GF-D8 (cell line): ENCODE measurements at places on chromosomes 16 and 17.

DNA sequence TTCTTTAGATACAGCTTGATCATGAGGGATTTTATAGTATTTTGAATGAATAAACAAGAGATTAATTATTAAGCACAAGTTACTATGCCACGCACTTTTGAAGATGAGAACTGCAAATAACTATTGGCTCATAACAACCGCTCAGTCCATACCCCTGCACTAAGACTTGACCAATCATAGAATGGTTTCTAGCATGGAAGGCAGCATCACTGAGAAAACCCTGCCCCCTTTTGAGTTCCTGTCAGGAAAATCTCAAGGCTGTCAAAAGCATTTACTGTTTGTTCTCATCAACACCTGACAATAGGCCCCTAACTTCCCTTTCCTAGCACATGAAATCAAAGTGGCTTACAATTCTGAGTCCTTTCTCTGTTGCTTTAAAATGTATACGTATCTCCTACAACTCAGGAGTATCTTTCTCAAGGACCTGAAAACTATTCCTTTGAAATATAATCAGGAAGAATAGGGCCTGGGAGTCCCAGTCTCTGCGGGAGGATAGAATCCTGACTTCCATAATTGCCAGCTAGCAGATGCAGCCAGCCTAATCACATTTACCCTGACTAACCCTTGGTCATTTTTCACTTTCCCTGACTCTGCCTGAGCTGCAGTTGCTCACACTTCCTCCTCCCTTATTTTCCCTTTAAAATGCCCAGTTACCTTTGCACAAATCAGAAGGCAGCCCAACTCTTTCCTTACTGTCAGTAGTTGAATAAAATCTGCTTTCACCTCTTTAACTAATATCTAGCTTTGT lies 9.1 kb upstream of the MMD start:
- DNase-seq: no peak

GRCh38 chr16:495127-495748 lies 32.3 kb upstream of the CAPN15 start:
- no peak for DNase-seq

GRCh38 chr17:72945473-72945872 lies 147.0 kb downstream of the SLC39A11 start:
- DNase-seq: no peak

DNA sequence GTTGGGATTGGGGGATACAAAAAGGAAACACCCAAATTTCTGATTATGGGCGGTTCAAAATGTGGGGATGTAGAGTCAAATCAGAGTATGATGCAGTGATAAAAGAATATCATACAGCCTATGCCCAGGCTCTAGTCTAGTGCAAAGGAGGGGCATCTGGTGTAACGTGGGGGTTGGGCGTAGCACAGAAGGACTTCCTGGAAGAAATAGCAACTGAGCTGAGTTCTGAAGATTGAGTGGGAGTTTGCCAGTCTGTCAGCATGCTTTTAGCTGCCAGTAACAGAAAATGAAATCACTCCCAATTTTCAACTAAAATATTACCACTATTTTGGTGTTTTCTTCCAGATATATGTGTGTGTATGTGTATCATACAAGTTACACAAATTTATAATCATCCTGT lies 196.9 kb downstream of the SPECC1 start:
- DNase-seq: no peak

DNA sequence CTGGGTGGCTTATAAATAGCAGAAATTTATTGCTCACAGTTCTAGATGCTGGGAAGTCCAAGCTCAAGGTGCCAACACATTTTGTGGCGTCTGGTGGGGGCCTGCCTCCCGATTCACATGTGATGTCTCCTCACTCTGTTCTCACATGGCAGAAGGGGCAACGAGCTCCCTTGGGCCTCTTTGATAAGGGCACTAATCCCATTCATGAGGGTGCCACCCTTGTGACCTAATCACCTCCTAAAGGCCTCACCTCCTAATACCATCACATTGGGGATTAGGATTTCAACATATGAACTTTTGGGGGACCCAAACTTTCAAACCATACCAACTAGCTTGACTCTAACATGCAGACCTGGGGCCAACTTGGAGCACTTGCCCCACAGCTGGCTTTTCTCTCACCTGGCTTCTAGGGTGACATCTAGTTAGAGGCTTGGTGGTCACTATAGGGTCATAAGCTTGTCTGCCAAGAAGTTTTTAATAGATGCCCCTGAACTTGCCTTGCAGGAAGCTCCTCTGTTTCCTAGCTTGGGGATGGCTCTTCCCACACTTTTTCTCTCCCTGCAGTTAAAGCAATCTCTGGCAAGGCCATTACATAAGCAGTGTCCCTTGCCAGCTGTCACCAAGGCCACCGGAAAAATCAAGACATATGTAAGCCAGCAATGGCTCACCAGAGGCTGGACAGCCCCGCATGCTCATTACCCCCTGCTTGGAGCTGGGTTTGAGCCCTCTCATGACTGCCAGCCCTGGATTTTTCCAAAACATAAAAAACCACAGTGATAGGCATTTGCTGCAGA lies 8.4 kb upstream of the MED9 start:
- DNase-seq: no peak

DNA sequence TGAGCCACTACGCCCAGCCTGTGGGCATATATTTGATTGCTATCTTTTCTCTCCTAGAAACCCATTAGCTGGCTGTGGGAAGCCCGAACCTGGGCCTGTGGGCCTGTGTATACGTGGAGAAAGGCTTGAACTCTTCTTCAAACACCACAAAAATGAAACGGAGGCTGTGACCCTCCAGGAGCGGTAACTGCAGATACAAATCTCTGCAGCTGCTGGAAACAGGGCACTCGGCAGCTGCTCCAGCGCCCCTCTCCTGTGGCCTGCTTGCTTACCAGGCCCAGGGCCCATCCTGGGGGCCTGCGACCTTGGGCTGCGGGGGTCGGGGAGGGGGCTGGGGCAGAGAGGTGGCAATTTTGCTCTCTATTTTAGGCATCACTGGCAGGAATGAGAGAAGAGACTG lies 28.0 kb upstream of the MTSS2 start:
- DNase-seq: no peak

DNA sequence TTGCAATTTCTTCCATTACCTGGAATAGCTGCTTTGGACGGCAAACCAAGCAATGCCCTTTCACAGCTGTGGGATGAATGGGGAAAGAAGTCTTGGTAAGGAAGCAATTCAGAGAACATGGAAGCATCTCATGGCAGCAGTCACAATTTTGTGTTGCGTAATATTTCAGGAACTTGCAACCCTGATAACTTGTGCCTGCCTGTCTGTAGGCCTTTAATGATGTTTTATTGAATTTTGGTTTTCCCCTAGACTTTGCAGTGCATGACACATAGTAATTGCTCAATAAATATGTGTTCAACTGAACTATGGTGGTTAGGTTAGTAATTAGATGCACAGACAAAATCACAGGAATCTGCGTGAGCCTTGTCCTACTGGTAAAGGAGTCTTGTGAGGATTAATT lies 439.5 kb downstream of the WWOX start:
- DNase-seq: no peak

- no peak for DNase-seq
Observed at GRCh38 chr16:6967796-6968320, 364.8 kb upstream of the RBFOX1 start.

DNA sequence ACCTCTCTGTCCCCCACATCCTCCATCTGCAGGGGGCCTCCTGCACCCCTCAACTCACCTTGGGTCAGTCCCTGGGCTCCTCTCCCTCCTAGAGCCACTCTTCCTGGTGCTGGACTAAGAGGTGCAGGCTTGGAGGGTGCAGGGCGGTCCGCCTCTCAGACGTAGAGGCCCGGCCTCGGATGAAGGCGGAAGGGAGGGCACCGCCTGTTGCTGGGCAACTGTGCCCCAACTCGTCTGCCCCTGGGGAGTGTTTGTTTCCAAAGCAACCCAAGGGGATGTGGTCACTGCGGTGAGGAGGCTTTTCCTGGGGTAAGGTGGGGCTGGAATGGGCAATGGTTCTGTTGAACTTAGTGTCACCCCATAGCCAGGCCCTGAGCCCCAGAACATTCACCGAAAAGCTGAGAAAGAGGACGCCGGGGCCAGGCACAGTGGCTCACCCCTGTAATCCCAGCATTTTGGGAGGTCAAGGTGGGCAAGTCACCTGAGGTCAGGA lies at the start of gene C16orf54:
TSS of gene C16orf54 (minus strand) at position 138 of the 493 bp plus-strand sequence. CDS start 1,039 bp downstream, outside the sequence.
- DNase-seq: peak; percentile 97

- no peak for DNase-seq
Observed at GRCh38 chr16:82834151-82834815, 207.5 kb downstream of the CDH13 start.

- DNase-seq: no peak
Observed at GRCh38 chr17:47615766-47616424, 33.8 kb upstream of the KPNB1 start.

DNA sequence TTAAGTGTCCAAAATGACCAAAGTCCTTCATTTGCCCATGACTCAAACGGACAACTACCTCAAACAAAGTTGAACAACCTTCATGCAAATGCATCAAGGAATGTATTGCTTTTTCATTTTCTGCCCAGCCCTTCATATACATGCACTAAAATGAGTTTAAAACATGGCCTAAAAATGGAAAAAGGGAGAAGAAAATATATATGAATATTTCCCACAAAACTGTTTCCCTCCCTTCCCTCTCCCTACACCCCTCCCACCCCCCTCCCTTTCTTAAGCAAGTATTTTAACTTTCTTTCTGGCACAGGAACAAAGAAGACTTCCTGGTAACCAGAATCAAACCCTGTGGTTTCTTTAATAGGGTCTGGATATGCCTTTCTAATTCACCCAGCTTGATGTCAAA lies 5.5 kb upstream of the FBXL20 start:
- DNase-seq: no peak

- no peak for DNase-seq
Observed at GRCh38 chr17:50079334-50080095, 15.6 kb upstream of the PDK2 start.

DNA sequence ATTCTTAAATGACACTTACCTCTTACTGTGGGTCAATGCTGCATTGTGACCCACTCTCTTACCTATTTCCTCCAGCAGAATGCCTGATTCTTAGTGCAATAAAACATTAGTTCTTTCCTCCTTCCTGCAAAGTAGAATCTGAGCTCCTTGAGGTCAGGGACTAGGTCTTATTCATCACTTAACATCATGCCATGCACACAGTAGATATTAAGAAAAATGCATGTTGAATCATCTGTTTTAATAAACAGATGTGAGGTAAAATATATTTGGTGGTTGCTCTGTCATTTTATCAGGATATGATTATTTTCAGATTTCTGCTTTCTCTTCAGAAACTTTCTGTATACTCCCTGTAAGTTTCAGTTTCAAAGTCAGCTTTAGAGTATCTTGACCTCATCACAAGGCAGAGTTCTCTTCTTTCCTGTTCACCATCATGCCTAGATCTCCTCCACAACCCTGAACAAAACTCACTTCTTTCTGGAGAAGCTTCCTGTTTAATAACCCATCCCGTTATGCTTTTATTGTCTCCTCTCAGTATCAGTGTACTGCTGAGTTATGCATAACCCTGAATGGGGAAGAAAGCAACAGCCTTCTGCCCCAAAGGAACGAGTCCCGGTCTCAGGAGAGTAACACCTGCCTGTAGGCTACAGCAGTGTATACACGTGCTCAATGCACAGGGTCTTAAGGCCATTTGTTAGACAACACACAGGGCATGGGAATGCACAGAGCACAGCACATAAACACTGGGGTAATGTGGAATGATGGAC lies 30.3 kb upstream of the SUPT4H1 start:
- DNase-seq: no peak

DNA sequence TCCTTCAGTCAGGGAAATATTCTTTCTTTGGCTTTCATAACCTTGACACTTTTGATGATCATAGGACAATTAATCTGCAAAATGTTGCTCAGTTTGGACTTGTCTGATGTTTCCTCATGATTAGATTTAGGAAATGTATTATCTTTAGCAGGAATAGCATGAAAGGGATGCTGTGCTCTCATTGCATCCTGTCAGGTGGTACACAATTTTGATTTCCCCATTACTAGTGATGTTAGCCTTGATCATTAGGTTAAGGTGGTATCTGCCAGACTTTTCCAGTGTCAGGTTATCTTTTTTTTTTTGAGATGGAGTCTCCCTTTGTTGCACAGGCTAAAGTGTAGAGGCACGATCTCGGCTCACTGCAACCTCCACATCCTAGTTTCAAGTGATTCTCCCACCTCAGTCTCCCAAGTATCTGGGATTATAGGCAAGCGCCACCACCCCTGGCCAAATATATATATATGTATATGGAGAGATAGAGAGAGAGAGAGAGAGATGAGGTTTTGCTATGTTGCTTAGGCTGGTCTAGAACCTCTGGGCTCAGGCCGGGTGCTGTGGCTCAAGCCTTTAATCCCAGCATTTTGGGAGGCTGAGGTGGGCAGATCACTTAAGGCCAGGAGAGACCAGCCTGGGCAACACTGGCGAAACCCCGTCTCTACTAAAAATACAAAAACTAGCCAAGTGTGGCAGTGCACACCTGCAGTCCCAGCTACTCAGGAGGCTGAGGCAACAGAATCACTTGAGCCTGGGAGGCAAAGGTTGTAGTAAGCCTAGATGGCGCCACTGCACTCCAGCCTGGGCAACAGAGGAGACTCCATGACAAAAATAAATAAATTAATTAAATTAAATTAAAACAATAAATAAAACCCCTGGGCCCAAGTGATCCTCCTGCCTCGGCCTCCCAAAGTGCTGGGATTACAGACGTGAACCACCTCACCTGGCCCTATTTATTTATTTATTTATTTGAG lies 15.8 kb upstream of the CAVIN1 start:
- DNase-seq: no peak

DNA sequence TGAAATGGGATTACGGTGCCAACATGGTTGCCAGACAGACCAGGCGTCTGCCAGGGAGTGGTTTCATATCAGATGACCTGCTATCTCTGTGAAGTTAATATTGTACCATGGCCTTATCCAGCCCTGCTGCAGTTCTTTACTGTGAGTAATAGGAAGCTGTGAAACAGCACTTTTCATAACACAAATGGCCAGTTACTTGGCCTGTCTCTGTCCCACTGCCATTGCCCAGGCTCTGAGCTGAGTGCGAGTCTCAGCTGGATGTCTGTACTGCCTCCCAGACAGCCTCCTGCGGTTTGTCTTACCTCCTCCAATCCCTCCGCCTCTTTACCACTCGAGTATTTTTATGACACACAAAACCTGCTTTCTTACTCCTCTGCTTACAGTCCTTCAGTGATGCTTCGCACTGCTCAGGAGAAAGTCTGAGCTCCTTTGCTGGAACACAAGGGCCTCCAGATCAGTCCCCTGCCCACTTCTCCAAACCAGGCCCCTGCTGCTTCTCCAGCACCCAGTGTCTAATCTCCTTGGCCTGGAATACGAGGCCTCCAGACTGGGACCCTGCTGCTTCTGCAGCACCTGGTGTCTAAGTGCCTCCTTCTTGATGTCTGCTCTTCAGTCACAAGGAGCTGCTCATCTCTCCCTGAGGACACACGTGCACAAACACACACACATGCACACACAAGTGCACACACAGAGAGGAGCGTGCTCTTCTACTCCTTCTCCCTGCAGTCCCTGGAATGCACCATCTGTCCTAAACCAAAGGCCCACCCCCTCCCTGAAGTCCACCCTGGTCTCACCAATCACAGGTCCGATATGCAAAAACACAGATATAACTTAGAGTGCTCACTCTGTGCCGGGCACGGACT lies 17.1 kb upstream of the RHOT1 start:
- DNase-seq: no peak

- DNase-seq: no peak
Observed at GRCh38 chr17:83100220-83100852, 20.9 kb downstream of the METRNL start.
